ENCODE measurements at places on chromosomes 2 and 18. TPM values are rescaled to one million over a fixed set of nuclear protein-coding genes. Genes with fewer than 3 reads are reported as not detected.

TXNDC2 gene
- 0.07 TPM for total RNA-seq

GPR35 gene
- total RNA-seq, result 0.82 TPM

SERPINB10 gene
- not detected for total RNA-seq

- no peaks in the 10 kb centered on the region for H3K36me3 ChIP-seq
- H3K27ac ChIP-seq, result no peak overlapping the region
- H3K4me1 ChIP-seq, result peaks cover 28% of the 10 kb centered on the region
- H3K27me3 ChIP-seq, result no peaks in the 10 kb centered on the region
Measured at GRCh38 chr18:8703092-8703709, 2.2 kb upstream of the MTCL1 start.

KCNJ3 gene
- not detected for total RNA-seq

DNA sequence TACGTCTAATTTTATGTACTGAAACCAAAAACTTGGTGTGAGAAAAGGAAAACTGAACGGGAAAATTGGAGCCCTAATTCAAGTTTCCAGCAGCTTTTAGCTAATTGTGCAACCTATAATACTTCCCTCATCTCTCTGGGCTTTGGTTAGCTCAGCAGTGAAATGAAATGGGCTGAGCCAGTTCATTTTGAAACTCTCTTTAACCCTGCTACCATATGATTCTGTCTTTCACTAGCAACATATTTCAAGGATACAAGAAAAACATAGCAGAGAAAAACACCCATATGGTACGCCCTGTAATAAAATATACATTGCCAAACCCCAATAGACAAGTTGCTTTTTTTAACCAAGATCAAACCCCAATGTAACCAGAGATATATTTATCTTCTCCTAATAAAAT is 799 bp downstream of the SYT4 start:
- no peak overlapping the region for H3K4me3 ChIP-seq
- H3K27me3 ChIP-seq, result peaks cover 8% of the 10 kb centered on the region
- no peaks in the 10 kb centered on the region for H3K36me3 ChIP-seq
- H3K27ac ChIP-seq, result no peak overlapping the region
- no peaks in the 10 kb centered on the region for H3K4me1 ChIP-seq
- DNase-seq, result no peak

SESTD1 gene
- total RNA-seq, result 21.9 TPM

PHOSPHO2 gene
- total RNA-seq, result 3.0 TPM

DNA sequence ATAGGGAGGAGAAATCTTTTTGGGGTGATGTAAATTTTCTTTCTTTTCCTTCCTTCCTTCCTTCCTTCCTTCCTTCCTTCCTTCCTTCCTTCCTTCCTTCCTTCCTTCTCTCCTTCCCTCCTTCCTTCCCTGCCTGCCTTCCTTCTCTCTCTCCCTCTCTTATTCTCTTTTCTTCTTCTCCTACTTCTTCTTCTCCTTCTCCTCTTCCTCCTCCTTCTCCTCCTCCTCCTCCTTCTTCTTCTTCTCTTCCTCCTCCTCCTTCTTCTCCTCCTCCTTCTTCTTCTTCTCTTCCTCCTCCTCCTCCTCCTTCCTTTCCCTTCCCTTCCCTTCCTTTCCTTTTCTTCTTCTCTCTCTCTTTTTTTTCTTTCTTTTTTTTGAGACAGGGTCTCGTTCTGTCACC is 59.9 kb downstream of the MYOM1 start:
- no peaks in the 10 kb centered on the region for H3K36me3 ChIP-seq
- H3K4me3 ChIP-seq, result no peak overlapping the region
- DNase-seq, result no peak
- no peak overlapping the region for H3K27ac ChIP-seq
- H3K27me3 ChIP-seq, result no peaks in the 10 kb centered on the region
